ENCODE measurements at places on chromosomes 4 and X.

GRCh38 chrX:47169726-47170515 is 23.7 kb upstream of the UBA1 start:
- DNase-seq, result no peak

GRCh38 chrX:38891641-38892413 is 90.6 kb downstream of the MID1IP1 start:
- peak; percentile 25 for DNase-seq

DNA sequence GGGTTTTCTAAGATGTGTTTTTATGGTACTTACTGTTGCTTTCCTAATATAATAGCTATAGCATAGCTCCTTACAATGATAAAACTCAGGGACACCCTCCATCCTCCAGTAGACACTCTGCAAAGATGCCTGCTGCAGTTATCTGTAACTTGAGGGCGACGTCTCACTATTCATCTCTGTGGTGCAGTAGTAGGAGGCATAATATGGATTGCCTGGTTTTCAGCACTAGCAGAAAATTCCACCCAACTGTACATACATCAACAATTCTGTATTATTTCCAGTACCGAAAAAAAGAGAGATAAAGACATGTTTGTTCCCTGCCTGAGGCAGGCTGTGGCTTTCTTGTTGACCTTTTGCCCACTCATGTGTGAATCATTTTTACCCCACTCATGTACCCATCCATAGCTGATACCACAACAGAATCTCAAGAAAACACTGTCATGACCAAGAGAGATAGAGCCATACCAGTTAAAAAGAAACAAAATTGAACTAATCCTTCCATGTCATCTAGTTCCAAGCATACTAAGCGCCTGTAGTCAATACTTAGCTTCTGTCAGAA is 220.1 kb downstream of the RAB28 start:
- DNase-seq, result no peak

DNA sequence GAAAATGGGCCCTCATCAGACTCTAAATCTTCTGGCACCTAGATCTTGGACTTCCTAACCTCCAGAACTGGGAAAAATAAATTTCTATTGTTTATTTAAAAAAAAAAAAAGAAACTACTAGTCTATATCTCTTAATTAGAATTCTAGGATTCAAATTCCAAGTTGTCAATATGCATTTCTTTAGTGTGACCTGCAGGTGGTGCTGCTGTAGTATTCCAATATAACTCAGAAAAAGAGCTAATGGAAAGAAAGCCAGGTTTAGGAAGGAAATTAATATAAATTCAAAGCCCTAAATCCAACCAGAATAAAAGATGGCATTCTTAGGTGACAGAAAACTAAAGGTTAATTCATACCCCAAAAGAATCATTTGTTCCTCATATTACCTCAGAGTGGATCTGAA is 80.0 kb upstream of the NALF2 start:
- no peak for DNase-seq

GRCh38 chr4:130146773-130147172 is 1050.8 kb downstream of the C4orf33 start:
- DNase-seq, result no peak

DNA sequence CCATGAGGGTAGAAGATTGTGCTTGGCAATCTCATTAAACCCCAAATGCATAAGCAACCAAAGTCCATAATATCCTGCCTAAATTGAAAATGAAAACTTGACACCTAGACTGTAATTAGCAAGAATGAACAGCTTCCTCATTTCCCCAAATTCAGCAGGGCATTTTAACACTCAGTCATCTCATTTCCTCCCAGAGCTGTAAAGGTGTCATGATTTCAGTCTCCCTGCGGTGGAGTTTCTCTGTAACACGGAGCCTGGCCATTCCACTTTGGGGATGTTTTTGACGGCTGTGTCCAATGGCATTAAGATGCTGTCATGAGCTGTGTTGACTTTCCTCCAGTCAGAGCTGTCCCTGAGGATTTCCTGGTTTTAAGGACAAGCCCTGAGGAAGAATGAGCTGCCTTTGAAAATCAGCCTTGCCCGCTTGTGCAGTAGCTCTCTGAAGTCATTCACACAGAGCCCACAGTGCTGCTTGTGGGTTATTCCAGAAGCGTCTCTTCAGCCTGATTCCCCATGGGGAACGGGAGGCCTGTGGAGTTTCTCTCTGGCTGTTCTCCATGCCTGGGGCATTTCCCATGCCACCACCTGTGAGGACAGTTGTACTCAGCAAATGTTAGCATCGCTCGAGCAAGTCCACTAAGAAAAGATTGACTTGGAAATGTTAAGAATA is 187.0 kb downstream of the MID1 start:
- no peak for DNase-seq
